ENCODE measurements at places on chromosomes 11 and 22.

DNA sequence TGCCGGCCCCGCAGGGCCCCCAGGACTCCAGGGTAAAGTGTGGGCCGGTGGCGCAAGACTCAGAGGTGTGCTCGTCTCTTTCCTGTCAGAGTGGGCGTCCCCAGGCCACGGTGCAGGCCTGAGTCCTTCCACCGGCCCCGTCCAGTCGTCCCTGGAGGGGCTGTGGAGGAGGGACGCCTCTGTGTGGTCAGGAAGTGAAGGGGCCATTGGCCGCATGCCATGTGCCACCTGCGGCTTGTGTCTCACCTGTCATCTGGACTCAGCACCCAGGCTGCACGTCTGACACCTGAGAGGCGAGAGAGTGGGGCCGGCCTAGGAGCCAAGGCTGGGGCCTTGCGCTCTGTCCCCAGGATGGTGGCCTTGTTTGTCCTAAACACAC, 25.2 kb downstream of the MUC6 start:
- DNase-seq, result no peak

DNA sequence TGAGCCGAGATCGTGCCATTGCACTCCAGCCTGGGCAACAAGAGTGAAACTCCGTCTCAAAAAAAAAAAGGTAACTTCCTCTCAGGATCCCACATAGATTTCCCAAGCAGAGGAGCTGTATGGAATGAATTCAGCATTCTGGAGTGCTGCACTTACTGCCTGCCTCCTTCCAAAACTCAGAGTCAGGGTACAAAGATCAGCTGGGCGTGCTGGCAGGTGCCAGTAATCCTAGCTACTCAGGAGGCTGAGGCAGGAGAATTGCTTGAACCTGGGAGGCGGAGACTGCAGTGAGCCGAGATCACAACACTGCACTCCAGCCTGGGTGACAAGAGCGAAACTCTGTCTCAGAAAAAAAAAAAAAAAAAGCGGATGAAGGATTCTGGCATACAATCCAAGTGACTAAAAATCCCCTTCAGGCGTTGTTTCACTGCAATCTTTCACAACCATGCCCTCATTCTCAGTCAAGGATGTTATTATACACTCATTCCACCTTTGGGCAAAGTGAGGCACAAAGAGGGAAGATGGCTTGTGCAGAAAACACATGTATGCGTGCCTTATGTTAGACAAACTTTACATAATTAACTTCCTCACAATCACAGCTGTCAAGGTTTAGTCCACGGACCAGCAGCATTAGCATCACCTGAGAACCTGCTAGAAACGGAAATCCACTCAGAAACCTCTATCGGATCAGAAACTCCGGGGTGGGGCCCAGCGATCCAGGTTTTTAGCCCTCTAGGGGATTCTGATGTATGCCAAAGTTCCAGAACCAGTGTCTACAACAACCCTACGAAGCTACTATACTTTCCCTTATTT, 1.1 kb upstream of the NOL12 start:
- DNase-seq, result no peak

DNA sequence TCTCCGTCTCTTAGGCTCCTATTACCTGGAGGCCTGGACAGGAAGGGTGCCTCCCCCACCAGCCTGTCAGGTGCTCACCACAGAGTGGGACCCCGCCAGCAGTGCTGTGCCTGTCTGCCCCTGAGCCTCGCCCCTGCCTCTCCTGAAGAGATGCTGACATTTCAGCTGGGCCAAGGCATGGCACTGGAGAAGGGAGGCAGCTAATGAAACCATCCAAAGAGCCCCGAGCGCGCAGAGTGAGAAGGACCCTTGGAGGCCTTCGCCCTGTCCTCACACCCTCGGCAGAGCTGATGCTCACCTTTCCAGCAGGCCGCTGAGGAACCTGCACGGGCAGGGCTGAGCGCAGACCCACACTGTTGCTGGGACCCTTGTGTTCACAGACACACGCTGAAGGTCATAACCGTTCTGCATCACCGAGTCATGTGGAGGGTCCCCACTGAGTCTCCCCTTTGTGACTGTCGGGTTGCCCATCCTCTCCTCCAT, 2.1 kb upstream of the LRFN4 start:
- no peak for DNase-seq

DNA sequence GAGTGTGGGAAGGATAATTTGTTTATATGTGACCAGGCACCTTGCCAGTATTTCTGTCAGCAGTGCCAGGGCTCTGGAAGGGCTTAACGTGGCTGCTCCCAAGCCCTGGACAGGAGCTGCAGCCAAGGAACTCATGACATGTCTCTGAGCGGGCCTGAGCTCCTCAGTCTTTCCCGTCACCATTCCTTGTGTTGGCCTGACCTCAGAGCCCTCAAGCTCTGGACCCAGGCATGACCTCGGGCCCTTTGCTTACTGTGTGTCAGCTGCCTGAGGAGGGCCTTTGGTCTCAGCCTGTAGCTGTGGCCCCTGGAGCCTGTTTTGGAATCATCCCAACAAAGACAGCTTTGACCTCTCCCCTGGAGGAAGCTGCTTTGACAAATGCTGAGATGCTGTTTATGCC, 264.1 kb upstream of the PLET1 start:
- no peak for DNase-seq

GRCh38 chr22:44448271-44448830, 49.7 kb downstream of the RTL6 start:
- no peak for DNase-seq

GRCh38 chr11:129681344-129682114, 134.1 kb upstream of the TMEM45B start:
- no peak for DNase-seq

GRCh38 chr11:1978720-1979473, 18.7 kb downstream of the H19 start:
- no peak for DNase-seq

GRCh38 chr11:18580113-18580766, 8.3 kb downstream of the UEVLD start:
- no peak for DNase-seq

GRCh38 chr11:28460348-28460747, 352.2 kb downstream of the METTL15 start:
- no peak for DNase-seq

DNA sequence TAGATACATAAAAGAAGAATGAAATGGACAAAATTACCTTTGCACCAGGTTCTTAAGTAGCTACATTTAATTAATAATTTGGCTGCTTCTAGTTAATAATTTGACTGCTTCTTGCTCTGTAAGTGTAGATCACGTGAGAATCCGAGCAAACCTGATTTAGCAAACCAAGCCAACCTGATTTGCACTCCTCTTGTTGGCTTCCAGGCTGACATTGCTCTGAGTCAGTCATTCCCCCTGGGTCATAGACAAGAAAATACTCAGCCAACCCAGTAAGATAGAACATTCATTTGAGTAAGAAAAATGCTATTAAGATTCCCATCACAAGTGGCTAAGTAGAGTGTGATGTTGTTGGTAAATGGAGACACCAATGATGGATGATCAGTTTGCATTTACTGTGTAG, 304.1 kb downstream of the C11orf87 start:
- DNase-seq, result no peak

GRCh38 chr11:98549571-98549970, 471.2 kb upstream of the CNTN5 start:
- DNase-seq, result no peak

- no peak for DNase-seq
These were observed 50.0 kb downstream of the IGLL1 start for GRCh38 chr22:23530106-23530505.

GRCh38 chr11:118908901-118909618, 16.7 kb downstream of the BCL9L start:
- DNase-seq, result no peak

GRCh38 chr22:37920126-37920525, 14.0 kb downstream of the MICALL1 start:
- no peak for DNase-seq

DNA sequence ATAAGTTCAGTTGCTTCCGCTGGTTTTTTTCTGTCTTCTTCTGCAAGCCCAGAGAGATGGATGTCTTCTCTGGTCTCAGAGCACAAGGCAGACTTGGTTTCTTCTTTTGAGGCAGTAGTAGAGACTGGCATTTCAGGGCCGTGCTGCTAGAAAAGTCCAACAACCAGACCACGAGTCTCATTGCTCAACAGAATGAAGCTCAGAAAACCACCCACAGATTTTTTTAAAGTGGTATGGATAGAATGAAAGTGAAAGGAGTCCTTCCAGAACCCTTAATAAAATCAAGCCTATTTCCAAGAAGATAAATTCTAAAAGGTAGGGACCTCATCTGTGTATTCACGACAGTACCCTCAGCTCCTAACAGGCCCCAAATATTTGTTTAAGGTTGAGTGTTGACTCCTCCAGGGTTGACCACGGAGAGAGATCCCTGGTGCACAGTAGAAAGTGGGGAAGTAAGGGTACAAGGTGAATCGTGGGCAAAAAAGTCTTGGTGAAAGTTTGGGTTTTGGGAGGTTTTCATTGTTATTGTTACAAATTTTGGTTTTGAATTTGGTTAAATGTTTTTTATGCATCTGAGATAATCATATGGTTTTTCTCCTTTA, 43.6 kb upstream of the DDX6 start:
- DNase-seq, result no peak

Data from activated CD4-positive, alpha-beta T cell treated with anti-CD3 and anti-CD28 coated beads for 24 hours (primary cell).